ENCODE measurements at places on chromosomes 4 and X.

GRCh38 chr4:106222548-106222947, 93.5 kb downstream of the TBCK start:
- no peak for DNase-seq

DNA sequence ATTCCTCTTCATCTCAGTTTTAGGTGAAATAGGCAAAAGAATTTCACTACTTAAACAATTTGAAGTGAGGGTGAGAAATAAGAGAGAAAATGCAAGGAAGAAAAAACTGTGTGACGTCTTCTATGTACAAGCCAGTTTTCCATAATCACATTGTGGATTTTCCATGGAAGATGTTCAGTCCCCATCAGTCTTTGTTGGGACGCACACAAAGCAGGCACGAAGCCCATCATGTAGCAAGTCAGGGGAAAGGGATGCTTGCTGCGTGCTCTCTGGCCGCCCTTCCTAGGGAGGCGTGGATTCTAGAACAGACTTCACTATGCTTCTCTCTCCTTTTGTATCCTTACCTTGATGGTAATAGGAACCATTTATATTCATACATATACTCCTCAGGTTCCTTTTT, 54.7 kb downstream of the RBPJ start:
- DNase-seq = no peak

- DNase-seq = no peak
These were observed 77.6 kb upstream of the ZNF518B start for GRCh38 chr4:10534820-10535219.

DNA sequence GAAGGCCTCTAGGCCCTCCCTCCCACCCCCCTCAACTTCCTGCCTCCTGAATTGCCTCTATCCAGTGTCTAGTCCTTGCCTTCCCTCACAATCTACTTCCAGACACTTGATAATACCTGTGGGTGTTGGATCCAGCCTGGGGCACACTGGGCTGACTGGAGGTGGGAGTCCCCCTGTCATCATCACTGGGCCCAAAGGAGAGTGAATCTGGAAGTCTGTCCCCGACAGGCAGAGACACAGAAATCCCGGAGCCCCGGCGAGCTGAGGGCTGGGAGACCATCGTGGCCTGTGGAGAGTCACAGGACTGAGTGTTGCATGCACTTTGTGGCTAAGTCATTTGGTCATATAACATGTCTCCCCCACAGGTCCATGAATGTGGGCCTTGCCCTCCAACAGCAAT, 8.4 kb upstream of the SYP start:
- DNase-seq = no peak

DNA sequence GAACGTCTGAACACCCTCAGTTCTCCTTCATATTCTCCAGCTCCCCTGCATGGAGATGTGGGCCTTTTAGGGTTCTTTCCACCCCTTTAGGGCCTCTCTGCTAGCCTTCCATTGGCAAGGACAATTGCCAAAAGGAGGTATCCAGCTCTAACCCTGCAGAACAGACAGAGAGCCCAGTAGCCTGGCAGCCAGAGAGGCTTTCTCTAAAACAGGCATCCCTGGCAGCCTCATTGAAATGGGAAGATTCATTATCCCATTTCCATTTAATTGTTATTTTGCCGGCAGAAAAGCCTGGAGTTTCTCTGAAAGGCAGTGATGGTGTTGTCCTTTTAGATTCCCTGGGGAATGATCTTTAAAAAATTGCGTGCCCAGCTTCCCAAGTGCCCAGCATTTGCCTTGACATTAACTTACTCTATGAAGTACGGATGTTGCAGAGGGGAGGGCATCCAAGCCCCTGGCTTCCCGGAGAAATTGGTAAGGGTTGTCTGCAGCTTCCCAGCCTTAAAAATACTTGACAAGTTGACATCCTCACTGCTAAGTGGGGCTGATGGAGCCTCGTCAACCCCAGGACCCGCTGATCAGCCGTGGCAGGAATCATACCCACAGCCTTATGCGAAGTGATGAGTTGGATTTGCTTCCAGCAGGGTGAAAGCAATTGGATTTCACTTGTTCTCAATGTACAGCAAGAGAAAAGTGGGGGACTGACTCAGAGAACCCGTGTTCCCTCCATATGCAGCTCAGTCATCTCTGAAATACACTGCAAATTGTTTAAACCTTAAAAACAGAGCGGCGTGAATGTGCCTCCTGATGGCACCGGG, 244.1 kb downstream of the CRLF2 start:
- no peak for DNase-seq

DNA sequence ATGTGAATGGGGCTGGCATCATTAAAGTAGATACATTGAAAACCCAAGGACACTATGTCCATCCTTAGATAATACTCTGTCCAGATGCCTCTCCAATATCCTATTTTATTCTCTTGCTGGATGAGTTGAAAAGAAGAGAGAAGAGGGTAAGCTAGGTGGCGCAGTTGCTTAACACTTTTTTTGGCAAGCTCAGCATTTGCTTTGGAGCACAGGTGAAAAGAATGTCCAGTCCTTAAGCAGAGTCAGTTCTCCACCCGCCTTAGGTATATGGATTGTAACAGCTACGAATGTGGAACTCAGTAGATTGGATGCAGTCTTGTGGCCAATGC, 208.4 kb downstream of the NWD2 start:
- DNase-seq = no peak

DNA sequence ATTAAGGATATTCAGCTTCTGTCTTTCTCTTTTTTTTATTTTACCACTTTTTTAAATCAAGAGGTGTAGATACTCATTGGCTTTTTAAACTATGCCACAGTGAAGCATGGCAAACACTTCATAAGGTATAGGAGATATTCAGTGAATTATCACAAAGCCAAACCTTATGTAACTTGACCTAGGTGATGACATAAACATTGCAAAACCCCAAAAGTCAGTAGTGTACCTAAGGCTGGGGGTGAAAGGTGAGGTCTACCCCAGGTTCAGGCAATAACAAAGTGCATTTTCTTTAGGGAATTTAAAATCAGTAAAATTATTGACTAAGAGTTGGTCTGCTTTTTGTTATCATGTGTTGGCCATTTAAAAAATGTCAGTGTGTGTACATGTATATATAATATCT, 39.1 kb downstream of the CDKL5 start:
- no peak for DNase-seq

All from stimulated activated CD8-positive, alpha-beta memory T cell treated with anti-CD3 and anti-CD28 coated beads, Interleukin-7, amount 100 ng/mL, for 1 hour (primary cell).